ENCODE measurements at places on chromosomes 12 and 14.
A peak's percentile ranks its signal among the peaks of the same experiment; 100 is the strongest.

DNA sequence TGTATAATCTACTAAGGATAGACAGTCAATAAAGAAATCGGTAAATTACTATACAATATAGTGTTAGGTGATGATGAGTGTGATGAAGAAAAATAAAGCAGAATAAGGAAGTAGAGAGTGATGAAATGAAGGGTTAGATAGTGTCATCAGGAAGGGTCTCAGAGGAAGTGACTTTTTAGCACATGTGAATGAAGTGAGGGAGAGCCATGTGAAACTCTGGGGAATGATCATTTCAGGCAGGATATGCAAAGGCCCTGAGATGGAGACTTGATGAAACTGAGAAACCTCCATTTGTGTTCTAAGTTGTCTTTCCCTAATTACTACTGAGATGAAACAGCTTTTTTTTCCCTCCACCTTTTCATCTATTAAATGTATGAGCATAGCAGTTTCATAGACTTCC is 19.4 kb upstream of the GNPTAB start:
- peaks cover 9% of the 10 kb centered on the region for H3K4me1 ChIP-seq
- no peak for DNase-seq
- no peaks in the 10 kb centered on the region for H3K36me3 ChIP-seq
- H3K27ac ChIP-seq: no peak overlapping the region

DNA sequence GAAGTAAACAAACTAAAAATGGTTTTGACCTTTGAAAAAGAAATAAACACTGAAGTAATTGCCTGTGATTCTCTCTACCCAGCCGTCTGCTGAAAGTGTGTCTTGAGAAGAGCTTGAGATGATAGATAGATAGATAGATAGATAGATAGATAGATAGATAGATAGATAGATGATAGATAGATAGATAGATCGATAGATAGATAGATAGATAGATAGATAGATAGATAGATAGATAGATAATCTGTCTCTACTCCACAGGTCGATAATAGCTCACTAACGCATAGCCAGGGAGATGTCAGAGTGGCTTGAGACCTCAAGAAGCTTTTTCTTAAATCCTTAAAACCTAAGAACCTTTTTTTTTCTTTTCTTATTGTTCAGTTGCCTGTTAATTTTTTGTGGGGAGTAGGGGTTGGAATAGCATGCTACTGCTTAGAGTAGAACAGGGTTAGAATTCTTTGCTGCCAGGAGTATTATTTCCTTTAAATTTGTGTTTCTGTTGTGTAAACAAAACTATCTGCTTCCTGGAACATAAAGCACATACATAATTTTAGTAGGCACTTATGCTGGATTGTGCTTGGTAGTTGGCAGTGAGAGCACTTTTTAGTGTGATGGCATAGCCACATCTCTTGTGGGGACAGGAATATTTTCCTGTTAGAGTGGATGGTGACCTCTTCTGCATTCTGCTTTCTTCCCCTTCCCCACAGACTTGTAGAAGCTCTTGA is 169.5 kb downstream of the FBXL14 start:
- no peak for DNase-seq
- peaks cover 43% of the 10 kb centered on the region for H3K4me1 ChIP-seq
- peaks cover 5% of the 10 kb centered on the region for H3K27me3 ChIP-seq
- H3K36me3 ChIP-seq: peaks cover 30% of the 10 kb centered on the region

DNA sequence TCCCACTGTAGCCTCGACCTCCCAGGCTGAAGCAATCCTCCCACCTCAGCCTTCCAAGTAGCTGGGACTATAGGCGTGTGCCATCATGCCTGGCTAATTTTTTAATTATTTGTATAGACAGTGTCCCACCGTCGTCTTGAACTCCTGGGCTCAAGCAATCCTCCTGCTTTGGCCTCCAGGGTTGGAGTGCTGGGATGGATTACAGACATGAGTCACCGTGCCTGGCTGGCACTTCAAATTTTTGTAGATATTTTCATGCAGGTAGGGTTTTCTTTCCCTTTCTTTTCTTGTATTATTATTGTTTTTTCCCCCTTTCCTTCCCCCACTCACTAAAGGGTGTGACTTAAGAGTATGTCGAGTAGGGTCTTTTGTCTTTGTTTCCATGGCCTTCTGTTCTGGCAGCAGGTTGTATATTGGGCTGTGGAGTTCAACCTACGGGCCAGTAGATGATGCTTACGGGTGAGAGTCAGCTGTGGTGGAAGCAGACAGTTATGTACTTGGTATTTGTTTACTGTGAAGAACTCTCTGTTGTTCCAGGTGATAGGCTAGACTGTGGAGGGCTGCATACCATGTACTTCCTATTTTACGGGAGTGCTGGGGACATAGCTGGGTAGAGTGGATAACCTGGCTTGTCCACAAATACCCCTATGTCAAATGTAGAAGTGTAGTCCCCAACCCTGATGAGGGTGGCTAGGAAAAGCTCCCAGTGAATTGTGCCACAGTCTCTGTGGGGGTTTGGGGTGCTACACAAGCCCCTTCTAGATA is 30.7 kb downstream of the RAD51B start:
- no peak overlapping the region for H3K4me3 ChIP-seq
- no peak for DNase-seq
- no peak overlapping the region for H3K27ac ChIP-seq
- peaks cover 44% of the 10 kb centered on the region for H3K36me3 ChIP-seq

- no peak for DNase-seq
- H3K4me1 ChIP-seq: peaks cover 2% of the 10 kb centered on the region
- H3K4me3 ChIP-seq: no peak overlapping the region
- peaks cover 5% of the 10 kb centered on the region for H3K27me3 ChIP-seq
- H3K36me3 ChIP-seq: peaks cover 17% of the 10 kb centered on the region
Observed at GRCh38 chr14:45332360-45332988, 79.5 kb upstream of the MIS18BP1 start.

GRCh38 chr12:10690906-10691305 is 17.1 kb upstream of the STYK1 start:
- H3K36me3 ChIP-seq: peaks cover 29% of the 10 kb centered on the region
- no peaks in the 10 kb centered on the region for H3K4me1 ChIP-seq

GRCh38 chr14:60317609-60318008 is 68.6 kb downstream of the PPM1A start:
- DNase-seq: no peak
- peak overlapping the region; percentile 62 for H3K27ac ChIP-seq
- H3K36me3 ChIP-seq: no peaks in the 10 kb centered on the region
- H3K4me1 ChIP-seq: peaks cover 32% of the 10 kb centered on the region
- H3K27me3 ChIP-seq: no peaks in the 10 kb centered on the region

DNA sequence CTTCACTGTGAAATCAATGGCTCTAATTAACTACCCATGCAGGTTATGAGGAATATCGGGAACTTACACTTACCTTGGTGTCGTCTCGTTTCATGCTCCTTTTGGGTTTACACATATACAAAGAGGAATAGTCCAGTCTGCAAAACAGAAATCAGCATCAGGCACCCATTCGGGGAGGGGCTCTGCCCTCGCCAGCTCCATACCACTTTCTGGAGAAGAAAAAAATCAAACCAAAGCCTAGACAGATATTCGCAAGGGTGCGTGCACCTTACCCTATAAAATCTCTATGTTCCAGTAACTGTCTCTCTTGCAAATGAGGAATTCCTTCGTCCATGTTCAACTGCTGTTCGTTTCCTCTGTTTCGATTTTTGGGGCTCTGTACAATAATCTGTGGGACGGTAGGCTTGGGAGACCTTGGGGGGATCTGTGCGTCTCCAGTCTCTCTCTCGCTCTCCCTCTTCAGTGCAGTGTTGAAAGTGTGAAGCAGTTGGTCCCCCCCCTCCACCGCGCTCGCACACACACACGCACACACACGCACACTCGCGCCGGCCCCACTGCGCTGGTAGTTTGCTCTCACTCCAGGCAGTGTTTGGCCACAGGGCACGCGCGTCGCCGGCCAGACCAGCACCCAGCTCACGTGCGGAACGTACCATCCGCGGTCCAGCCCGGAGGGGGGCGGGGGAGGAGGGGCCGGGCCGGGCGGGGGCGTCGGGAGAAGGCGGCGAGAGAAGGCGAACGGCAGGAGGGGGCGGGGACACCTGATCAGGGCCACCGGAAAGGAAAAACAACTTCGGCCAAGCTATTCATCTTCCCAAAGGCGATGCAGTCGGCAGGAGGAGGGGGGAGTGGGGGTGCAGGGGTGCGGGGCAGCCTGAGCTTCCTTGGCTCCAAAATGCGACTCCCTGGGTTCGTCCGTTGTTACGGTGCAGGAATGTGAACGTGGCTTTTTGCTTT is at the start of gene BHLHE41:
Gene BHLHE41 (minus strand): TSS at position 592 of the 954 bp plus-strand sequence. CDS start 258 bp downstream, at position 334.
- peaks cover 47% of the 10 kb centered on the region for H3K4me1 ChIP-seq
- peak within 1 kb of the TSS; percentile 82 for H3K27ac ChIP-seq
- DNase-seq: peak; percentile 76
- H3K36me3 ChIP-seq: no peaks in the 10 kb centered on the region
- H3K4me3 ChIP-seq: peak within 1 kb of the TSS; percentile 90

DNA sequence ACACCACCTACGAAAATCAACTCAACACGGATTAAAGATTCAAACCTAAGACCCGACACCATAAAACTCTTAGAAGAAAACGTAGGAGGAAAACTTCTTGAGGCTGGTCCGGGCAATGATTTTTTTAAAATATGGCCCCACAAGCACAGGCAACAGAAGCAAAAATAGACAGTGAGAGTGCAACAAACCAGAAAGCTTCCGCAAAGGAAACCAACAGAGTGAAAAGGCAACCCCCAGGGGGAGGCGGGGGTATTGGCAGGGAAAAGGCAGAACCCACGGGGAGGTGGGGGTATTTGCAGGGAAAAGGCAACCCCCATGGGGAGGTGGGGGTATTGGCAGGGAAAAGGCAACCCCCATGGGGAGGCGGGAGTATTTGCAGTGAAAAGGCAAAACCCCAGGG is 20.5 kb upstream of the FBRSL1 start:
- H3K4me3 ChIP-seq: no peak overlapping the region
- peaks cover 46% of the 10 kb centered on the region for H3K27me3 ChIP-seq
- DNase-seq: peak; percentile 0
- H3K27ac ChIP-seq: no peak overlapping the region
- H3K4me1 ChIP-seq: peaks cover 10% of the 10 kb centered on the region
- no peaks in the 10 kb centered on the region for H3K36me3 ChIP-seq

- no peak overlapping the region for H3K4me3 ChIP-seq
- DNase-seq: no peak
- no peaks in the 10 kb centered on the region for H3K36me3 ChIP-seq
- H3K27me3 ChIP-seq: no peaks in the 10 kb centered on the region
- no peak overlapping the region for H3K27ac ChIP-seq
- H3K4me1 ChIP-seq: no peaks in the 10 kb centered on the region
Observed at GRCh38 chr12:61111218-61111617, 1149.0 kb upstream of the USP15 start.

DNA sequence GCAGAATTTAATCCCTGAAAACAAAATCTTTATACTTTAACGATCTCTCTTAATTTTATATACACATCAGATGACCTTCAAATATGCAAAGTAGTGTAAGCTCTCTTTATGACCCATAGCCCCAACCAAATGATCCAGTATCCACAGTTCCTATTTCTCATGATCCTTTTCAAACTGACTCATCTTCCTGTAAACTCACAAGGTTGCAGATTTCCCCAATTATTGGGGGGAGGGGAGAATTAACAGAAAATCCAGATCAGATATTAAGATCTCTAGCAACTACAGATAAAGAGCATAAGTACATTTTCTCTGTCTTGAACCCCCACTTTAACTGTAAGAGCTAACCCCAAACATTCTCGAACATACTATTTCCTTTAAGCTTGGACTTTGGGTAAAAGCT is 12.5 kb downstream of the GNS start:
- no peak for DNase-seq
- H3K4me3 ChIP-seq: no peak overlapping the region
- no peaks in the 10 kb centered on the region for H3K4me1 ChIP-seq
- H3K27ac ChIP-seq: no peak overlapping the region

- DNase-seq: no peak
- H3K36me3 ChIP-seq: peaks cover 23% of the 10 kb centered on the region
- no peaks in the 10 kb centered on the region for H3K27me3 ChIP-seq
- H3K4me1 ChIP-seq: no peaks in the 10 kb centered on the region
- H3K4me3 ChIP-seq: no peak overlapping the region
Observed at GRCh38 chr12:105051981-105052380, 32.3 kb downstream of the ALDH1L2 start.

DNA sequence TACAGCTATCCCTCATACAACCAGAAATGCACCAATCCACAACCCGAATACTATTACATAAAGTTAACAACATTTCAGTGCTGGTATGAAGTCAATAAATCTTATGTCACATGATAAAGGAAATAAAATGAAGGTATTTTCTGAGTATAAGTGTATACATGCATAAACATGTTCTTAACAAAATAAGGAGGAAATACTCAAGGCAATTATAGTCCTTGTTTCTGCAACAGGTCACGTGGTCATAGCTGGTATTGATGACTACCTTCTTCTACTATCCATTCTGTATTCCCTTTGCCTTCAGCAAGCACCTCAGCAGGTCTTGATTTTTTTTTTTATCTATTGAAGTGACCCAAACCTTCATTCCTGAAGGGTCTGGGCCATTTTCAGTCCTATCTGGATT is 675.6 kb downstream of the RPL10L start:
- H3K4me1 ChIP-seq: no peaks in the 10 kb centered on the region
- H3K27me3 ChIP-seq: no peaks in the 10 kb centered on the region
- no peak overlapping the region for H3K27ac ChIP-seq
- no peak overlapping the region for H3K4me3 ChIP-seq
